HCT116 (cell line): ENCODE measurements at places on chromosomes 4 and X.

DNA sequence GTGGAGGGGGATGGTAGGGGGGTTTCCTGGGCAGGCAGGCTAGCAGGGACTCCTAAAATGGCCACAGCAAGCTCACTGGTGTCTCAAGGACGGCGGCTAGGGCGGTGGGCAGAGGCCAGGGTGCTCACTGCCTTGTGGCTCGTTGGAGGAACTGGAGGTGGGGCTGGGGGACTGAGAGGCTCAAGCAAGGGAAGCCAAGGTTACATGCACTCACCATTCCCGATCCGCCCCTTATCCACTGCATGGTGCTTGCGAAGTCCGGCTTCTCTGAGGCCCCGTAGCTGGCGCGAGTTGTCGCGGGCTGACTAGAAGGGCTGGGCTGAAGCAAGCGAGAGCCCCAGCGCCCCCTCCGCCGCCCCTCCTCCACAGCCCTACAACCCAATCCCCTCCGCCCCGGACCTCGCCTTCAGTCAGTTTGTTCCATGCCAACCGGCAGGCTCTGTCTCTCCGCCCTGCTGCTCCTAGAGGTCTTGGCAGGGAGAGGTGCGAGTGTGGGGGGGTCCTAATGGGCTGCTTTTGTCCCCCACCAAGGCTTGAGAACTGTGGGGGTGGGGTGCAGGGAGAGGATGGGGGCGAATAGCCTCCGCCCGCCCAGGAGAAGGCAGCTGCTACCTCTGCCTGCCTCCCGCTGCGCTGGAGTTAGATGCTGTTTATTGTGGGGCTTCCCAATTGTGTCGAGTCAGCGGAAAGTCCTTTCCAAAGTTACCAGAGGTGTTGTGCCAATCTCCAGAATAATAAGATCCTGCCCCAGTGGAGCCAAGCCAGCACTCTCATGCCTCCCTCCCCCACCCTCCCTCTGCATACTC is at the start of gene ARHGEF9:
Gene ARHGEF9 (minus strand): TSS at position 313 of the 806 bp plus-strand sequence. CDS start 69 bp downstream, at position 244.
- DNase-seq, result no peak

DNA sequence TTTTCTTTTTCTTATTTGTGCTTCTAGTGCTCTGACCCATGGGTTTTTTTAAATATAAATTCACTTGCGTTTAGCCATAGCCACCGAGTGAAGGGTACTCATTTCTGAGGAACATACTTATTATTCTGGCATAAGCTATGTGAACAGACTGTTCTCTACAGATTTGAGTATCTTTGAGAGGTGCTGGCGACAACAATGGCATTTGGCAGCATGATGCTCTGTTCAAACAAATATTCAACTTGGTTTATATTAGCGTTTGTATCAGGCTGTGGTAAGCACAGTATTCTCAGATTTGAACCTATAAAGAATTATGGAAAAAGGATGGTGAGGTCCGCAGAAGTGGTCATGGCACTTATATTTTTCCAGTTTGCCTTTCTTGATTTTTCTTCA is 108.7 kb upstream of the LIMCH1 start:
- no peak for DNase-seq

DNA sequence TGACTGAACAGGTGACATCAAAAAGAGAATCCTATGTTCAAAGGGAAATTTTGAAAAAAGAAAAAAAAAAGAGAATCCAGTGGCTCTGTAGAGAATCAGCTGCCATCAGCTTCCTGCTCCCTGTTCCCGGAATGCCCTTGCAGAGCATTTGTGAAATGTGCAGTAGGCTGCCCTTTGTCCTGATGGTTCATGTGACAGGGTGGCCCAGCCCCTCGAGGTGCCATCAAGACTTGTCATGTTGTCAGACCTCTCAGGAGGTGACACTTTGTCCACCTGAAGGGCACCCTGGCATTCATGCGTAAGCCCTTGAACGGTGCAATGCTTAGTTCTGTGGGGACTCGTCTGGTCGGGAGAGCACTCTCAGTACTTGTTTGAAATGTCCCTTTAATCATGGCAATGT is 71.4 kb downstream of the CLDN34 start:
- no peak for DNase-seq

DNA sequence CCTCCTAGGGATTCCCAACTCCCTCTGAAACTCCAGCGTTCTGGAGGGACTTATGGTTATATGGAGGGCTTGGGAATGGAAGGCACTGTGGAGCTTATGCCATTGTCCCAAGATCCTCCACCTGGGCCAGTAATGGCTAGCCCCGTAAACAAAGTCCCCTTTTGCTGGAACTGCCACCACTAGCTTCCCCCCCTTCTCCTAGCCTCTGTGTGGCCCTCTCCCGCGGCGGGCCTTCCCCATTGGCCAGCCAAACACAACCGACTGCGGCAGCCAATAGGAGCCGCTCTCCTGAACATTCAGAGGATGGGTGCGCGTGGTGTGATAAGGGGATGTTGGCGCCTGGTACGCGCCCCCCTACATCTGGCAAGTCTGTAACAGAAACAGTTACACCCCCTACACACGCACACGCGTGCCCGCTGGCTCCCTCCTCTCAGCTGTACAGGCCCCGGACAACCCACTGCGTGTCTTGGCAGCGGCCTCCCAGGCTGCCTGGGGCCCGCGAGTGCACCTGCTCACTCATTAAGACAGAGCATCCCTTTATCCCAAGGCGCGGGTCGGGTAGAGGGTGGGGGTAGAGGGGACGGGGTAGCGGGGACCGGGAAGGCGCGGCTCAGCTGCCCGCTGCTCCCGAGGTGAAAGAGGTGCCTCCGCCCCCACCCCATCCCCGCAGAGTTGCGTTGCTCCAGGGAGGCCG is 863 bp upstream of the RAB33A start:
- no peak for DNase-seq

DNA sequence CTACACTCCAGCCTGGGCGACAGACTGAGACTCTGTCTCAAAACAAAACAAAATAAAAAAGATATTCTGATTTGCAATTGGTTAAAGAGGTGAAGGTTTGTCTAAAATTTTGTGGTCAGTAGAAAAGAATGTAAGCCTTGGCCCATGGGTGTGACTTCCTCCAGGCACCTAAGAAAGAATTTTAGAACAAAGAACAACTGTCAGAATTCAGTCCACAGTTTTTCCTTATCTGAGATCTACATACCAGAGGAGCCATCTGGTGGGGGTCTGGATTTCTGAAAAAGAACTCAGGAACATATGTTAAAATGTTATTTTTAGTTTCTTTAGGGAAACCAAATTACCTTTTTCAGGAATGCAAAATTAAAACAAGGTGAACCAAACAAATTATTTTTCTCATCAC is 434.1 kb downstream of the ANKRD50 start:
- DNase-seq, result no peak

DNA sequence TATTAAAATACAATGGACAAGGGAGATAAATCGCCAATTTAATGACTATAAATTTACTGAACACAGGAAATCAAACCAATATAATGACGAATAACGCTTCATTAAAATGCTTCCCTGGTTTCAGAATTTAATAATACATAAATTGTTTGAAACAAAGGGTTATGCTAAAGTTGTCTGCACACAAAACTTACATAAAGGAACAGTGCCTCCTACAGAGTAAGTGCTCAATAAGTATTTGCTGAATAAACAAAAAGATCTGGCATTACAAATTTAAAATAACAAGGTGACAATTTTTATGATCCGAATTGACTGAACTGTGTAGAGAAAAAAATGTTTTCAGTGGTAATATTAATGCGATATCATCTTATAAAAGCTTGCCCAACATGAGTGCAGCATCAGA is 69.6 kb downstream of the NOCT start:
- DNase-seq, result no peak
